ENCODE measurements at places on chromosomes 11 and 22.
A peak's percentile ranks its signal among the peaks of the same experiment; 100 is the strongest.

DNA sequence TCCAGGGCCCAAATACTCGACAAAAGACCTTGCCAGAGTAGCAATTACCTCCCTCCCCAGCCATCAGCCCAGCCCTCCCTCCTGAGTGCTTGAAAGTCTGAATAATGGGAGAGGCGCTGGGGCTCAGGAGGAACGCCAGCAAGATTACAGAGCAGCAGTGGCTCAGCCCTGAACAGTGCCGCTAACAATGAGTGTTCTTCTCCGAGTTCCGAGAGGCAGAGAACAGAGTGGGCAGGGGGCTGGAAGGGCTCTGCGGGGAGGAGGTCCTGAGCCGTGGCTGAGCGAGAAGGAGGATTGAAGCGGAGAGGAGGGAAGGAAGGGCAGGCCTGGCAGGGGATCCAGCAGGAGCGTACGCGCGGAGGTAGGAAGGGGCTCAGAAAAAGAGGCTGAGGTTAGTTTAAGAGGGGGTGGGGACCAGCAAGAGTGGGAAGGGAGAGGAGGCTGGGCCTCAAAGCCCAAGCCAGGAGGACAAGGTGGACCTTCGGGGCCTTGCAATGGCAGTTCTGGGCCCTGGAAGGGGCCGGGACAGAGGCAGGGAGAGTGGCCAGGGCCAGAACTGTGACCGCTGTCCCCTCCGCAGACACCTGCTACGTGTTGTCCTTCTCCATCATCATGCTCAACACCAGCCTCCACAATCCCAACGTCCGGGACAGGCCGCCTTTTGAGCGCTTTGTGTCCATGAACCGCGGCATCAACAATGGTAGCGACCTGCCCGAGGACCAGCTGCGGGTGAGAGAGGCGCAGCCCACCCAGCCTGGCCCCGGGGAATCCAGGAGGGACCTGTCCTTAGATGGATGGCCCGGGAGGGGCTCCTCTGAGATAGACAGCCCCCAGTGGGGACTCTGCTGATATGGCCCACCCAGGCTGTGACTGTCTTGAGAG lies 20.6 kb downstream of the CYTH4 start:
- no peak for DNase-seq

DNA sequence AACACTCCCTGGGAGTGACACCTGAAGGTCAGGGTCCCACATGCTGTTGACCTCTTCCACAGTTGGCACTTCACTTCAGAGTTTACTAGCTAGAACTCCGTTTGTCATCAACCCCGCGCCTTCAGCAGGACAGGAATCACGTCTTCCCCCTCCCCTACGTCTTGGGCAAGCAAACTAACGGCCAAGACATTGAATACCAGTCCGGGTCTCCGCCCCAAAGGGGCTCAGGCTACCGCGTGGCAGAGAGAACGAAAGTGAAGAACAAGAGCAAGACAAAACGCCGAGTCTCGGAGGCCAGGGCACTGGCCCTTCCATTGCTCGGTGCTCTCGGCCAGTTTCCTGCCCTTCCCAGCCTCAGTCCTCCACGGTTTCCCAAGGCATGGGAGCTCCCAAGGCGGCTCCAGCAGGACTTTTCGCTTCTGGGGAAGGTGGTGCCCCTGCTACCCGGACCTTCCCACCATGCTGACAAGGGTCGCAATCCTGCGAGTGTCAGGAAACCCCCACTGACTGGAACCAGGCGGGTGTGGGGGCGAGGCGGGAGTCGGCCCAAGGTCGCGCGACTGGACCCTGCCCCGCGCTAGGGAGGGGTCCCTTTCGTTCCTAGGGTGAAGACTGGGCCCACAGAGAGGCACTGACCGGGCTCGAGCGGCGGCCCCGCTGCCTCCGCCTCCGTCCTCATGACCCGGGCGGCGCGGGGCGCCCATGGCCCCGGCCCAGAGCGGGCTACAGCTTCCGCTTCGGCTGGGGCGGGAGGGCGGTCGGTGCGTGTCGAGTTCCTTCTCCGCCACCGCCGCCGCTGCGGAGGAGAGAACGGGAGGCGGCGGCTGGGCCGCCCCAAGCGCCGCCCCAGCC lies at the start of gene GUCD1:
Gene GUCD1, minus strand, starts transcription at position 826 of the 852 bp plus-strand sequence. Its CDS starts 147 bp downstream, at position 679.
- peak; percentile 25 for DNase-seq

GRCh38 chr11:118003456-118003855 lies 17.3 kb downstream of the IL10RA start:
- DNase-seq = no peak

GRCh38 chr11:13013054-13013488 lies 4.0 kb downstream of the RASSF10 start:
- DNase-seq = no peak

DNA sequence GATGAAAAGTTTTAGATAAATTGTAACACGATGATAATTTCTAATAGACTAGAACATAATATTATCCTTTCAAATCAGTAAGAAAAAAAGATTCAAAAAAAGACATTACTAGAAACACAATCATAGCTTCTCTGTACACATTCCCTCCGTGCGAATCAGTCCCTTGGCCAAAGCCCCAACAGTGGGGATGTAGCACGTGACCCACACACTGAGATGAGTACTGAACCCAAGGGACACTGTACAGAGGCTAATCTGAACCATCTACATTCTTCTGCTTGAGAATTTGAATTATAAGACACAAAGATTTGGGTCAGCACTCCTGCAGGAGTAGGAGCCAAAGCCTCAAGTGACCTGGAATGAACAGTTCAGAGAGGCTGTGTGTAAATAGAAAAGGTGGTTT lies 353.7 kb downstream of the INSC start:
- DNase-seq = peak; percentile 6

GRCh38 chr11:3933165-3933628 lies 77.7 kb downstream of the STIM1 start:
- no peak for DNase-seq

GRCh38 chr11:134341805-134342571 lies 10.2 kb downstream of the GLB1L2 start:
- DNase-seq = no peak

DNA sequence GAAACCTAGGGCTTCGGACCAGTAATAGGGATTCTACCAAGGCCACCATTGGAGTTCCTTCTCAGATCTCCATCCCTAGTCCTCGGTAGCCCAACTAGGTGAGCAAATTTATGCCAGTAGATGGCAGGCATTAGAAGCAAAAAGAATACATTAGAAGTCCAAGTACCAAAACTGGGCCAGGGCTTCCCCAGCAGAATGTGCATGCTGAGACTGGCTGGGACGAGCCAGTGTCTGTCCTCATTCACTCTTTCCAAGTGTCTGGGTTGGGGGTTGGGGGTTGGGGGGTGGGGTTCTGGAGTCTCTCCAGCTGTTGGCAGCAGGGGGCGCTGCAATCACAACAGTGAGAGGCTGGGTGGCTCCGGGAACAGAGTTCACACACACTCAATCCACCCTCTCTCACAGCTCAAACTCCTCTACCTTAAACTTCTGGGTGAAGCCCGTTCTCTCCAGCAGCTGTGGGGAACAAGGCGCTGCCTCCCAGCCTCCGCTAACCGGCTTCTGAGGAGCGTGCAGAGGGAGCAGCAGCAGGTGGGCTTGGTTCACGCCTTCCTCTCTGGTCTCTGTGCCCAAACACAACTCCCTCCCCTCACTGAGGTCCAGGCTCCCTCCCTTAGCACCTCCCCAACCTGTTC lies 57.5 kb downstream of the BTG4 start:
- DNase-seq = peak; percentile 63

GRCh38 chr11:79397252-79397651 lies 43.6 kb downstream of the TENM4 start:
- no peak for DNase-seq

DNA sequence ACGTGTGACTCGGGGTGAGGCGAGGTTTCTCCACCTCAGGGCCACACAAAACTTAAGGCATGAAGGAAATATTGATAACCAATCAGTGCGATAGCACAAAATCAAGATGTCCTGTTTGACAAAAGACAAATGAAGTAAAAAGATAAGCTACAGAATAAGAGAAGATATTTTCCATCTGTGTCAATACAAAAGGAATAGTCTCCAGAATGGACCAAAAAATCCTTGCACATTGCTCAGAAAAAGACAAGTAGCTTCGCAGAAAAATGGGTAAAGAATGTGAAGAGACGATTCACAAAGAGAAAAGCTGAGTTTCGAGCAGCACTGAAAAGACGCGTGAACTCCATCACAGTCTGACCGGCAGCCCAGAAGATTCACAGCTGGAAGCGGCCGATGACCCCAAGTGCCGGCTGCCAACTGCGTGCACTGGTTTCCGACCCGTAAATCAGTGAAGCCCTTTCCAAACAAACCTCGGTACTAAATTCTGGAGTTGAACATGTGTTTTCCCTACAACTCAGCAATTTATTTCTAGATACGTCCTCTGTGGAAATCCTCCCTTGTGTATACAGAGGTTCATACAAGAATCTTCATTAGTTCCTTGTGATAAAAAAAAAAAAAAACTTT lies 308.4 kb downstream of the BRD1 start:
- no peak for DNase-seq

- no peak for DNase-seq
These were observed 52.3 kb upstream of the FDX1 start for GRCh38 chr11:110377434-110377833.

GRCh38 chr11:43856993-43857392 lies 23.6 kb upstream of the ALKBH3 start:
- DNase-seq = no peak

- DNase-seq = no peak
These were observed 344.4 kb downstream of the CTTN start for GRCh38 chr11:70742553-70743291.

DNA sequence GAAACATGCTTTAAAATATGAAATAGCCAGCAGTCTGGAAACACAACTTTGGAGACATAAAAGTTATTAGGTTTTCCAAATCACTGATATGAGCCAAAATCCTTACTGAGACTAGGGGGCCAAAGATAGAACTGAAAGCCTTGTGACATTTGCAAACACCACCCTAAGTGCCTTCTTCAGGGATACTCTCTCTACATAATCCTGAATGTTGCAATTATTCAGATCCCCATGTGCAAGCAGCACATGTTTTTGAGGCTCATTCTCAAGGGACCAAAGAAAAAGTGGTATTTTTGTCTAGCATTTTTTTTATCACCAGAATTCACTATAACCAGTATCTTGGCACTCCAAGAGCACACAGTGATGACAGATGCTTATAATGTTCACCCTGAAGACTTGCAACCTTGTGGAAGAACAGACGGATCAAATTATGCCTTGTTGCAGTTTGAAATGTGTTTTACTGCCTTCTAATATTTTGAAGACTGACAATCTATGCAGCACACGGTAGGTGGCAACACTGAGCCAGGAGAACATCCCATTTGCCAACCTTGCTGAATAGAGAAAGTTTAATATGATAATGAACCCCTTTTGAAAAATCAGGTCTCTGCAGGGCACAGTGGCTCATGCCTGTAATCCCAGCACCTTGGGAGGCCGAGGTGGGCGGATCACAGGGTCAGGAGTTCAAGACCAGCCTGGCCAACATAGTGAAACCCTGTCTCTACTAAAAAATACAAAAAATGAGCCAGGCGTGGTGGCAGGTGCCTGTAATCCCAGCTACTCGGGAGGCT lies 78.5 kb downstream of the PLEKHA7 start:
- DNase-seq = peak; percentile 64

DNA sequence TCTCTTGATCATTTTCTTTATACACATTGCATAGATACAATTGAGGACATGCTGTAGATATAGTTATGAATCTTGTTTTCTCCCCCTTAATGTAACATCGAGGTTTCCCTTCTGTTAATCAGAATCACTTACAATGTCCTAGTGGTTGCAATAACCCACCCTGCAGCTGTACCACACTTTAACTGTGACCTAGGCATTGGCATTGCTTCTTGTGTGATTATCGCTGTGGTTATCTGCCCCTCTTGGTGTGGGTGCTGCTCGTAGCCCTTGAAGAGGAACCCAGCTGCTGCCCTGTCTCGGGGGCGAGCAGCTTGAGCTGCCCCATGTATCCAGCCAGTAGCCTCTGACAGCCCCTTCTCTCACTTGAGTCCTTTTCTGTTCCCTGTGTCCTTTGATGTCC lies 1.5 kb downstream of the DGAT2 start:
- no peak for DNase-seq

GRCh38 chr22:28899199-28899853 lies 16.0 kb downstream of the ZNRF3 start:
- DNase-seq = peak; percentile 70
